ENCODE measurements at places on chromosomes 7 and 10.

DNA sequence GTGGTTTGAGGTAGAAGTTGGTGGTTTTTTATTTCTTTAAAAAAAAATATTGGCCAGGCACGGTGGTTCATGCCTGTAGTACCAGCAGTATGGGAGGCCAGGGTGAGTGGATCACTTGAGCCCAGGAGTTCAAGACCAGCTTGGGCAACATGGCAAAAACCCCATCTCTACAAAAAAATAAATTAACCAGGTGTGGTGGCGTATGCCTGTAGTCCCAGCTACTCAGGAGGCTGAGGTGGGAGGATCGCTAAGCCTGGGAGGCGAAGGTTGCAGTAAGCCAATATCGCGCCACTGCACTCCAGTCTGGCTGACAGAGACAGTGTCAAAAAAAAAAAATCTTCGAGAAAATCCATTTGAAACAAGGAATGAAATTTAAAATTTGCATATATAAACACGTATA, 1.1 kb downstream of the IL2RA start:
- DNase-seq, result no peak

DNA sequence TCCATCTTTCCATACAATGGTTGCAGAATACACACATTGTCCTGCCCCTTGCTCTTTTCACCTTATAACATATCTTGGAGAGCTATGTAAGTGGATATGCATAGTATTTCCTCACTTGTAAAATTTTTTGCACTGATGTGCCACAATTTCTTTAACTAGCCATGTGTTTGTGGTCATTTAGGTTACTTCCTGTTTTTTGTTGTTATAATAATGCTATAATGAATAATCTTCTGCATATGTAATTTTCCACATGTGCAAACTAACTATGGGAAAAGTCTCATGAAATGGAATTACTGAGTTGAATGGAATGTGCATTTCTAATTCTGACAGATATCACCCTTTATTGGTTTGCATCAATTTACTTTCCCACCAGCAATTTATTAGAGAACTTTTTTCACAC, 2.8 kb downstream of the TAS2R41 start:
- no peak for DNase-seq

DNA sequence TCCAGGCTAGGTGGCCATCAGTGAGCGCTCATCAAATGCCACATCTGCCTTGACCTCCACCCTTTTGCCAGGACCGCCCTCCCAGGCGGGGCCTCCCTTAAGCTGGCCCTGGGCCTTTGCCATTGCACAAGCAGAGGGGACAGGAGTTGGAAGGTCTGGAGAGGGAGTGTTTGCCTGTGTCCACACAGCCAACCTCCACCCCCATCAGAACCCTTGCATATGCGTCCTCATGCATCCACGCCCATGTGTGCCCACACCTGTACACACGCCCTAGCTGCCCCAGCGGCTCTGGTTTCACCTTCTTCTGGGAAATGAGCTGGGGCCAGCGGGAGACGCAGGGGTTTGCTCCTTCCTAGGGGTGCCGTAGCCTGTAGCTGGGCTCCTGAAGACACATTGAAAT, 64.0 kb downstream of the NEURL1 start:
- no peak for DNase-seq

DNA sequence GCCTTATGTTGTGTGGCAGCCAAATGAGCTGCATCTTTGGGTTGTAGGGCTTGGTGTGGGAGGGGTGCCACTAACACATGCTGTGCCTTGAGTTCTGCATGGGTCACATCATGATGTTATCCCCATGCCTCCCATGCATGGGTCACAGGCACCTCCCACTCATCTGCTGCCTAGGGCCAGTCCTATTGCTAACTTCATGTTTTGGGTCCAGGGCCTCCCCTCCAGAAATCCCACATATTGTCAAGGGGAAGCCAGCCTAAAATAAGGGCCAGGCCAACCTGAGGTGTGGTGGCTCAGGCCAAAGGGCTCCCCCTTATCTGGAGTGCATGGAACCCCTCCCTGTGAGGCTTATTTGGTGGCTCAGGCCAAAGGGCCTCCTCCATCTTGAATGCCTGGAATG, 299.0 kb downstream of the RPS24 start:
- DNase-seq, result no peak

DNA sequence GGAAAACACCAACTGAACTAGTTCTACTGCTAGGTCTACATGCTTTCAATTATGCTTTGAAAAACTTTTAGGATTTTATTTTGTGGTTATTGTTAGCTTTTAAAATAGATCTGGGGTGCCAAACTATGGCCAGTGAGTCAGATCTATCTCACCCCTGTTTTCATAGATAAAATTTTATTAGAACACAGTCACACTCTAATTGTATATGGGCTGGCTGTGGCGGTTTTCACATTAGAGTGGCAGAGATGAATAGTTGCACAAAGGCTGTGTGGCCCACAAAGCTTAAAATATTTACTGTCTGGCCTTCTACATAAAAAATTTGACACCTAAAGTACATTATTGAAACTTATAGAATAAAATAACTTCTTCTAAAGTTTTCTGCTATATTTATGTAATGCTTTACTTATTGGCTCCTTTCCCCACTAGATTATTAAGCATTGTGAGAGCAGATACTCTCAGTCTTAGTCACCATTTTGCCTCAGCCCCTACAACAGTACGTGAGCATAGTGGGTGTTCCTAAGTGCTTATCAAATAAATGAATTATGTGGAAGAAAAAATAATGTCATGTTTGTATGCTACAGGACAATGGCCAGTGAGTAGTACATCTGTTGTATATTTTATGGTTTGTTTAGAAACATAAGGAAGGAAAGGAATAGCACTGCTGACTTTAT, 5.4 kb upstream of the SUV39H2 start:
- DNase-seq, result peak; percentile 43

GRCh38 chr7:121352323-121352722, 23.5 kb downstream of the WNT16 start:
- DNase-seq, result no peak

DNA sequence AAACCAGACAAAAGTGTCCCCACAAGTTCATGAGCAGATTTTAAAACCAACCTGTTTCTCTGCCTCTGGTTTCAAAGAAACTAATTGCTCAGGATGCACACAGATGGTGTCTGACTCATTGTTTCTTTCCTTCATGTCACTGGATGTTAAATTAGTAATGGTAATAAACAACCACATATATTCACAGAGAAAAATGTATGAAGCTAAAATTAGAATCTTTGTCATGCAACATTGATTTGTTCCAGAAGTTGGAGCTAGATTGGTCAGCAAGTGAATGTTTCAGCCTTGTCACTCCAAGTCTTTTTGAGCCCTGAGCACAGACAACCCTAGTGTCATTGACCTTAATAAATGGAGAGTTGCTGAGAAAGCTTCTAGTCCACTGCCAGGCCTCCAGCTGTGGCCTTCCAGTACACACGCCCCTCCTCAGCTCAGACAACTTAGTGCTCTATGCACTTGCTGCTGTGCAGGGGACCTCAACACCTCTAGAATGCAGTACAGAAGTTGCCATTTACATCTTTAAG, 175.9 kb downstream of the CCDC71L start:
- DNase-seq, result no peak

GRCh38 chr7:92815412-92815811, 21.0 kb downstream of the CDK6 start:
- DNase-seq, result no peak

- DNase-seq, result no peak
These were observed 152.7 kb upstream of the GLI3 start for GRCh38 chr7:42389697-42390096.

DNA sequence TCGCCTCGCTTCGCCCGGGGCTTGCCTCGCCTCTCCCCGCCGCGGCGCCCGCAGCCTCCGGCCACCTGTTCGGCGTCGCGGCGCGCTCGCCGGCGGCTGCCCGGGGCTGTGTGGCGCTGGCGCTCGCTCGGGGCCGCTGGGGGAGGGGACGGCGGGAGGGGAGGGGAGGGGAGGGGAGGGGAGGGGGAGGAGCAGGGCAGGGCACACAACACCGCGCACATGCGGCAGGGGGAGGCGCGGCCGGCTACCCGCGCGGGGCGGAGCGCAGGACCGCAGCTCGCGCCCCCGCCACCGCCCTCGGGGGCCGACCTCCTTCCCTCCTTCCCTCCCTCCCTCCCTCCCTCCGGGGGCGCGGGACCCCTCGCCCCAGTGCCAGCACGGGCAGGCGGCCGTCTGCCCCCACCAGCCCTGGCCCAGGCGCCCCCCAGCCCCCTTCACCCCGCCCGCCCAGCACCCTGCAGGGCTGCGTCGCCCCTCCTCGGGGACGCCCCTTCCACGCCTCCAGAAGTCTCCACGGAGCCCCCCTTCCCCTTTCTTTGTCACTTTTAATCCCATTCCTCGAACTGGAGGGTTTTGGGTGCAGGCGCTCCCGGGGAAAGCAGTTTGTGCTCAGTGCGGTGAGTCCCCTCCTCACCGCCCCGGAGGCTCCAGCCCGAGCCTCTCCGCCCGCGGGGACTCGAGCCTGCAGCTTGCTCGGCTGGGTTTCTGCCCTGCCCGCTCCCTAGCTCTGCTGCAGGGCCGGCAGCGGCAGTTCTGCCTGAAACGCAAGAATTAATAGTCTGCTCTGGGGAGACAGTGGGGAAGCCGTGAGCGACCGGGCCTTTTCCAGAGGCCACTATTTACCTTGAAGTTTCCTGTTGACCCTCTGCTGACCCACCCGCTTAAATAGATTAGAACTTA, at the start of gene PARD3:
Gene PARD3, minus strand, starts transcription at position 112 of the 900 bp plus-strand sequence. CDS start 301 bp downstream, outside the sequence.
- DNase-seq, result no peak

- no peak for DNase-seq
These were observed 121.3 kb downstream of the MACC1 start for GRCh38 chr7:20095862-20096261.

DNA sequence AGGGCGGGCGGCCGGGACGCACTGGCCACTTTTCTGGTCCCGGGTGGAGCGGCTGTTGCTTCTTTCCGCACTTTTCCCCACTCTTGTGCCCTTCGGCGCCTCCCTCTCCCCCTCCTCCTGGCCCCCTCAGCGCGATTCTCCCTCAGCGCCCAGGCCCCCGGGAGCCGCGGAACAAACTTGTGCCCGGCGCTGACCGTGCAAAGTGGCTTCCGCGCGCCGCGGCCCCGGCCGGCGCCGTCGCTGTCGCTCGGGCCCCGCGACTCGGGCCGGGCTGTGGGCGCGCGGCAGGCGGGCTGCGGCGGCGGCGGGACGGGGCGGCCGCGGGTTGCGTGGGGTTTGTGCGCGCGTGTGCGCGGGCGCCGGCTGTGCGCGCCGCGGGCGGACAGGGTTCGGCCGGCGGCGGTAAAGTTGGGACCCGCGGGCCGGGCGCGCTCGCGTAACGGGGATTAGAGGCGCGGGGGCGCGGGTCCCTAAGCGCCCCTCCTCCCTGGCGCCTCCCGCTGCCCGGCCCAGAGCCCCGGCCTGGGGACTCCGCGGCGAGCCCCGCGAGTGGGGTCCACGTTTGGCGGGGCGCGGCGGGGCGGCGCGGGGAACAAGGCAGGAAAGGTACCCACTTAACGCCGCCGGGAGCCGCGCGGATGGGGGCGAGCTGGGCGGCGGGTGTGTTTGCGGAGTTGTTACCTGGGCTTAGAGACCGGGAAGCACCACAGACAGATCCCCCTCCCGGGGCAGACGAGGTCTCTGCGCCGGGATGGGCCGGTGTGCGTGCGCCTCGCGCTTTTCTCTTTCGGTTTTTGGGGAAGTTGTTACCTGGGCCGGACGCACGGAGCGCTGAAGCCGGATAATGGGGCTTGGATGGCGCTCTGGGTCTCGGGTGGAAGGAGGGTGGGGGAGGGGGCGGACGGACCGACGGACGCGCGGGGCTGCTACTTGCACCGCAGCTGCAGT, 860 bp downstream of the ZEB1 start:
- DNase-seq, result no peak

DNA sequence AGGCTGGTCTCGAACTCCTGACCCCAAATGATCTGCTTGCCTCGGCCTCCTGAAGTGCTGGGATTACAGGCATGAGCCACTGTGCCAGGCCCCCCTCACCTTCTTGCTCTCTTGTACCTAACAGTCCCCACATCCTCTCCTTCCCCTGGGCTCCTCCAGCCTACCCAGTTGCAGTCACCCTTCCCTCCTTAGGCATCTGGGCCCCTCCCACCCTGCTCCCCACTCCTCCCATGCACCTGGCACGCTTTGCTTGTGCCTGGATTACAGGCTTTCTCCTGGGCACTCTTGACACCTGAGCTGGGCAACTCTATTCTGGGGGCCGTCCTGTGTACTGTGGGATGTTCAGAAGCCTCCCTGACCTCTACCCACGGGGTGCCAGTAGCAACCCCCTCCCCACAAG, 3.0 kb downstream of the CLDN15 start:
- no peak for DNase-seq

- DNase-seq, result no peak
These were observed 5.3 kb downstream of the ESYT2 start for GRCh38 chr7:158824028-158824427.

DNA sequence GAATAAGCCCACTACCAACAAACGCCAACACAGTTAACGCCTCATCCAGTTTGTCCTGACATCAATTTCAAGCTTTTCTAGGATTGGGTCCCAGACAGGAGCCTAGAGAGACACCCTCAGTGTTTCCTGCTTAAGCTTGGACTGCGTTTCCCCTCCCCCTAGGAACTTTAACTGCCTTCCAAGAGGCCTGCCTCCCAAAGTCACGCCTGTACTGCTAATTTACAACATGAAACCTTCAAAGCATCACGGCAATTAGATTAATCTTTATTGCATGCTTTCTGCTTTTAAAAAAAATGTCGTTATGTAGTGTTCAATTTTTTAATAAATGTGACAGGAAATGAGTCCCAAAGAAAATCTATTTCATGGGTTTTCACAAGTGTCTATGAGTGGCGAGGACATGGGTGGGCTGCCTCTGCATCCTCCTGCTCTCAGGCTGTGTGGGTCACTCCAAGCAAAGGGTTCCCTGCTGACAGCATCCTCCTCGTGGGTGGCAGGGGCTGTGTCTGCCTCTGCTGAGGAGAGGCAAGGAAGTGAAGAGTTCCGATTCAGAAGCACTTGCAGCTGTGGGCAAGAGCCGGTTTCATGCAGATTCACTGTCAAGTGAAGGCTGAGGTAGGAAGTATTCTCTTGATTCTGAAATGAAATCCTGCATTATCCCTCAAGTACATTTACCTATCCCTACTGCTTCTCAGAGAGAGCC, 193.0 kb upstream of the KMT2E start:
- DNase-seq, result no peak

GRCh38 chr7:132390705-132391104, 185.6 kb downstream of the PLXNA4 start:
- DNase-seq, result no peak

DNA sequence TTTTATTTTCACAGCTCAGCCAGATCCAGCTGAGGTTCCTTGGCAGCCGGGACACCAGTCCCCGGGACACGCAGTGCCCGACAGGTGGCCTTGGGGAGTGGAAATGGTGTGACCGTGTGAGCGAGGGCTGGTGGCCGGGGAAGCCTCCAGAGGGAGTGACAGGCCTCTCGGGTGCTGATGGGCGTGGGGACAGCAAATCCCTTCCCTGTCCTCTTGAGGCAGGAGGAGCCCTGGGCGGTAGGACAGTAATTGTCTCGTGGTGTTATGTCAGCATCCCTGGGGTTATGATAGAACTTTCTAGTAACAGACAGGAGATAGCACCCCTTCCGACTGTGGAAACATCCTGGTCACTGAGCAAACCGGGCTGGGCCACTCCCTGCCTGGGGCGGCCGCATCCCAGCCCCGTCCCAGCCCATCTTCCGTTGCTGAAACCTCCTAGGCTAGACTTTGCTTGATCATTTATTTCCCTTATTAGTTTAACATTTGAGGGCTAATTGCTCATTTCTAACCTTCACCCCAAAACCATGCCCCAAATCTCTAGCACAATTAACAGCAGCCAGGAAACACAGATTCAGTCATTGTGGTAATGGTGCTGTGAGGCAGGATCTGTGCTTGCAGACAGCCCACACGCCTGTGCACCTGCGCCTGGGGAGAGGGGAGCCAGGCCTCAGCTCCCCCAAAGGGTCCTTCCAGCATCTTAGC, 63.3 kb downstream of the ELFN1 start:
- no peak for DNase-seq
